ENCODE measurements at places on chromosomes 3 and 15.

GRCh38 chr15:80121546-80121945 is 31.3 kb upstream of the FAH start:
- DNase-seq = no peak

GRCh38 chr3:135452881-135453280 is 512.6 kb upstream of the PPP2R3A start:
- no peak for DNase-seq

- DNase-seq = no peak
These were observed 60.1 kb downstream of the CAPN3 start for GRCh38 chr15:42419369-42419768.

DNA sequence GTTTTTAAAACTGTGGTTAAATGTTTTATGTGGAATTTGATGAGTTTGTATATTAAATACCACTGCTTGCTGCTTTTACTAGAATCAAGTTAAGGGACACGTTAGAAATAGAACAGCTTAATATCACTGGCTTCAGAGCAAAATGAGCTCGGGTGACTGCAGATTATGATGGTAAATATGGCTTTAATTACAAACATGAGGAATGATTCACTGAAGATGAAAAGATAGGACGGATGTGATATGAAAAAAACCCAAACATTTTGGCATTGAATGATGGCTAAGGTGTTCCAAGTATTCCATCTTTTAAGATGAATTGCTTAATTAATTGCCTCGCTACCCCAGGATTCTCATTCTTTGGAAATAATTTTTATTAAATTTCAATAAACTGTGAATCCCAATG is 33.7 kb downstream of the SLC24A1 start:
- no peak for DNase-seq

DNA sequence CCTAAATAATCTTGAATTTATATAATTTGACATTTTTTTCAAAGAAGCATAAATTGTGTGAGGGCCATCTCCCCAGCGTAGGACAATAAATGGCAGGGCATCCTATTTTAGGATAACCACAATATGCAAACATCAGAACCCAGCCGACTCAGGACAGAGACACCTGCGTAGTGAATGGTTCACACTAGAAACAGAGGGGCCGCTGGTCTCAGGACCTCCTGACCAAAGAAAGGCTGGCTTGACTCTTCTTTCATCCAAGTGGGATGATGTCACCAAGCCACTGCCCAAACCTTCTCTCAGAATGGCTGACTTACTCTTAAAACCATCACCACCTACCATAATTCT is 162.1 kb downstream of the FOXP1 start:
- DNase-seq = no peak

GRCh38 chr3:42901073-42901415 is 4.9 kb upstream of the ZNF662 start:
- DNase-seq = no peak

GRCh38 chr15:50066202-50066601 is 52.8 kb downstream of the ATP8B4 start:
- peak; percentile 4 for DNase-seq

DNA sequence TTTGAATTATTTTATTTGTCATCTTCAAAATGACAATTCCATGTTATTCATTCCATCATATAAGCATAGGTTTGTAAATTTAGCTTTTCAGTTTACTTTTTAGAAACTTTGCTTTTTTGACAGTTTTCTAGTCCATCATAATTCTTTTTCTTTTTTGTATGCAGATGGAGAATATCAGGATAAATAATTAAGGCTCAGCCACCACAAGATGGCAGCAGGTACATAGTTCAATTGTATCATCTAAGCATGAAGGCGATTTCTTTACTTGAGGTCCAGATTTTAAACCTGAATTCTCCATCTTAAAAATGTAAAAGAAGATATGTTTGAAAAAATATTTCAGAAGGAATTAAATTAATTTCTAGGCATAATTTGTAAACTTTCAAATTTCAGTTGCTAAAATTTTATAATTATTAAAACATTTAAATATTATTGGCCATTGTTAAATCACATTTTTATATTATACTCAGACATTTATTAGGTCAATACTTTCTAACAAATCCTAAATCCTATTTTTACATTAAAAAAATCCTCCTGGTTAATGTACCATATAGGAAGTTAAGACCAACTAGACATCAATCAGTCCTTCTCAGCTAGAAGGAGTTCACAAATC is 15.1 kb downstream of the PLSCR5 start:
- no peak for DNase-seq

DNA sequence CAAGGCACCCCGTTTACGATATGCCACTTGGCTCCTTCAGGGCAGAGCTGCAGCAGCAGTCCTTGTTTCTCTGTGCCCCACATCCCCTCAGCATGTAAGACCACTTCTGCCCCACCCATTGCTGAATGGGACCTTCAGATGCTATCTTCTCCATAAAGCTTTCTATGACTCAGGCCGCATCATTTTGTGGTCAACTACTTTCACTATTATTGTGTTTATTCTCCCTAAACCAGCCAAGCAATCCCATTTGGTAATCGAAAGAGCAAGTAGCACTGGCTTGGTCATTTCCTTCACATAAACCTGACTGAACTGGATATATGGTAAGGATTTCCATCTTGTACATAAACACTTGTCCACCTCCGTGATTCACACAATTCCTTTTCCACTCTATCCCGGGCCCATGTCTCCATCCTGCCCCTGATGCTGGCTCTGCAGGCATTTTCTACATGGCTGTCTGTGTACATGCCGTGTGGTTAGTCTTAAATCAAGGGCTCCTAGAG is 25.7 kb downstream of the LIPC start:
- no peak for DNase-seq

DNA sequence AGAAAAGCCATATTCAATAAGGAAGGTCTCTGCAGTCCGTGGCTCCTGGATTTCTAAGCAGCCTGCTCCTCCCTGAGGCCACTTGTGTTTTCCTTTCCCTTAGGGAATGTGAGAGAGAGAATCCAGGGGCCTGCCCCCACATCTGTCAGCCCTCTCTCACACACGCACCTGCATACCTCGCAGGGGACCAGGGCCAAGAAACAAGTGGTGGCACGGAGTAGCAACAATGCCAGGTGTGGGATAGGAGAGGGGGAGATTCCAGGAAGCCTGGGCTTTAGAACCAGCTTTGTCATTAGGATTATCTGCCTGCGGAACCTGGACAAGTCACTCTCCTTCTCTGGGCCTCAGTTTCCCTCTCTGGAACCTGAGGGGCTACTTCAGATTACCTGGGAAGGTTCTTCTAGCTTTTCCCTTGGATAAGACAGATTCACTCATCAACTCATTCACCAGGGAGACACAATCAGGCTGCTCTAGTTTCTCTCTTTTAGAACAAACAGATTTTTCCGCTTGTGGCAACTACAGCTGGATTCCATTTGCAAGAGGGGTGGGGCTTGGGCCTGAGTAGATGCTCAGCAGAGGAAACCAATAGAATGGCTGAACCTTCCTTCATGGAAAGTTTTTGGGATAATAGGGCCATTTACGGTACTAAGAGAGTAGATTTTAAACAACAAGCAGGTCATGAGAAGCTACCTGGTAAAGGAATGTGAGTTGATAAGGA is 19.5 kb downstream of the BCL6 start:
- no peak for DNase-seq

DNA sequence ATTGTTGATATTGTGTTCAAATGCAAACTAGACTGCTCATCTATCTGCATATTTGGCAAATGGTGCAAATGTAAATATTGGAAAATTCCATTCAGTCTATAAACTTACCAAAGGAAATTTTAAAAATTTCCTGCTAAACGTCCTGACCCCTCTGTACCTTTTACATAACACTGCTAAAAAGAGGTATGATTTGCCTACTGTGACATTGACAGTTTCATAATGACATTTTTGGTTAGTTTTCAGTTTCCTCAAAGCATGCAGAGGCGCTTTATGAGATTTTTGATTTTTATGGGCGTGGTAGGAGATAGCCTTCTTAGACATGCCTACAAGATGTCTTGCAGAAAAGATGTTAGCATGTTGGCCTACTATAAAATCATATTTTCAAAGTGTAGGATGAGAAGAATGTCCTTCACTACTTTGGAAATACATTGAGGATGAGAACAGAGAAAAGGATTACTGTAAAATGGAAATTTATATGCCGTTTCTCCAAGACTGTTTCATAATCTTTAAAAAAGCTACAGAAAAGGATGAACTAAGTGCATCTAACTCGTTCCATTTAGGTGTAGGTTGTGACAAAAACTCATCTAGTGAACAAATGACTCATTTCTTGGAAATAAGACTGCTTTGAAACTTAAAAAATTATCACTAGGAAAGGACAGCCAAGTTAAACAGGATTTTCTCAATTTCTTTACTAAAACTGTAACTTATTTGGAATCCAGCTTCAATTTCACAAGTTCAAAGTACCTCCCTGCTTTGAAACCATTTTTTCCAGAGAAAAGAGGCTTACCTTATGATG is 14.5 kb upstream of the ISLR start:
- no peak for DNase-seq

GRCh38 chr3:26562021-26562768 is 60.4 kb upstream of the LRRC3B start:
- DNase-seq = no peak

DNA sequence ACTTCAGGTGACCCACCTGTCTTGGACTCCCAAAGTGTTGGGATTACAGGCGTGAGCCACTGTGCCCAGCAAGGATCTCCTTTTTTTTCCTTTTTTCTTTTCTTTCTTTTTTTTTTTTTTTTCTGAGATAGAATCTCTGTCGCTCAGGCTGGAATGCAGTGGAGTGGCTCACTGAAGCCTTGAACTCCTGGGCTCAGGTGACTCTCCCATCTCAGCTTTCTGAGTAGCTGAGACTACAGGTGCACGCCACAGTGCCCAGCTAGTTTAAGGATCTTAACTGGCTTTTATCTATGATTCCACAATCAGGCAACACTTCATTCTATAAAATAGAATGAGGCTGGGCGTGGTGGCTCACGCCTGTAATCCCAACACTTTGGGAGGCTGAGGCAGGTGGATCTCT is 16.3 kb upstream of the NICN1 start:
- DNase-seq = no peak

GRCh38 chr3:14829811-14830210 is 11.0 kb downstream of the FGD5 start:
- DNase-seq = no peak

GRCh38 chr3:76501315-76501714 is 538.6 kb upstream of the ROBO2 start:
- no peak for DNase-seq

- no peak for DNase-seq
These were observed 10.8 kb downstream of the CLCN2 start for GRCh38 chr3:184350618-184351017.

DNA sequence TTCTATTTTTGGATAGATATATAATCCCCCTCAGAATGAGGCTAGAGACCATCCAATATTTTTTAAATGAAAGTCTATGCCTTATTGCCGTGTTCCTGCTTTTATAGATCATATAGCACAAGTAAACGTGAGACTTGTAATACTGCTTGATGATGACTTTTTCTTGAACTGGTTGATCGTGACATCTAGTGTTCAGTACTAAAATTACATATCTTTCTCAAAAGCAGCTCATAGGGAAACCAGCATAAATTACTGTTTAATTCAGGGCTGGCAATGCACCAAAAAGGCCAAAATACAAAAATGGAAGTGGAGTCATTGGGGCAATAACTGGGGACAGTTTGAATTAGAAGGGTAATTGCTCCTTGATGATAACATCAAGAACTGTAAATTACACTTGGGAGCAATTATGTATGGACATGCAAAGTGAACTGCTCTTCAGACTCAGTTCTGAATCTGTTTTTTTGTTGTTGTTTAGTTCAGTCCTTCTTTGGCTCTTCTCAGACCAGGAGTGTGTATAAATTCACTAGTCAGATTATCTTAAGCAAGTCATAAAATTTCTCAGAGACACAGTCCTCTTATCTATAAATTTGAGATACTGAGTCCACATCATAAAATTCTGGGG is 325.3 kb downstream of the THSD4 start:
- no peak for DNase-seq

DNA sequence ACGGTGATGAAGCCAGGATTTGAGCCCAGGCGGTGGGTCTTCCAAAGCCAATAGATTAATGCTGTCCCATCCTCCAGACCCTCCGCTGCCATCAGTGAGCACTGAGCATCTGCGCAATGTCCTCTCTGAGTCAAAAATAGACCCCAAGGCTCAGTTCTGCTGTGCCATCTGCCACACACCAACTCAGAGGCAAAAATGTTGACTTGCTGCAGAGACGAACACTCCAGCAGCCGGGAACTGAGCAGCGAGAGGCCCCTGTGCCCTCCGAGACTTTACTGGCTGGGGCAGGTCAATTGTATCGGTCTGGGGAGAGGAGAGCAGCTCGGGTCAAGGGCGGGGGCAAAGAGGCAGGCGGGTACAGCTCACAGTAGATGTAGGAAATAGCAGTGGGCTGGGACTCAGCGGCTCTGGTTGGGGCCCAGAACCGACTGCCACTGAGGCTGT is 41.5 kb upstream of the ATP2B2 start:
- DNase-seq = no peak

- no peak for DNase-seq
These were observed 1.8 kb upstream of the MESD start for GRCh38 chr15:80991421-80991820.

- no peak for DNase-seq
These were observed 928 bp downstream of the CEP97 start for GRCh38 chr3:101725194-101725889.

DNA sequence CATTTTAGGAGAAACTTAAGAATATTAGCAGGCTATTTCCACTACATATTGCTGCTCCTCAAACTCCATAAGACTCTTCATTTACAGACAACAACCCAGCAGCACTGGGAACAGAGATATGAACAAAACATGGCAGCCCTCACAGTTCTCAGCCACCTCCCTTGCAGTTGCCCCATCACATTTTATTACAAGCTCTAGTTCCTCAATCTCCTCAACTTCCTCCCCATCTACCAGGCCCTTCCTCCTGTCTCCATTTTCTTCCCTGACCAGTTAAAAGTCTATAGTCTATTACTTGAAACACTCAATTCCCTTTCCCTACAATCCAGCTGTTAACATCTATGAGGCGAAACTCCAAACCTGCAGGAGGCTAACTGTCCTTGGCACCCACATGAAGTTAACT is 412.5 kb downstream of the TBC1D5 start:
- DNase-seq = no peak

GRCh38 chr3:133910422-133910821 is 14.7 kb upstream of the RAB6B start:
- DNase-seq = no peak

DNA sequence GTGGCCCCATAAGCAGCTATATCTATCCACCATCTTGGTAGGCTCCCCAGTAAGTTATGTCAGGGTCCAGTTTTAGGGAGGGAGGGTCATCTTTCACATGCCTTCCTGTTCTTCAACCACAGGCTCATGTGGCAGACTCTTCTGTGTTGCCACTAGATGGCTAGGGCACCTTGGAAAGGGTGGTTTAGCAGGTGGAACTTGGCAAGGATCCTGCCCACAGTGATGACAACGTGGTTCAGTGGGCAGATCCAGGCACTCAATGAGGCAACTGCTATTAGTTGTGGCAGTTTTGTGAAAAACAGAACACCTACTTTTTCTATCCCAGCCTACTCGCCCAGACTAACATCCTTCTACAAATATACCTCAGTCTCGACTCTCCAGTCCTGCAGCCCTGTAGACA is 7.2 kb upstream of the RBP1 start:
- no peak for DNase-seq

- no peak for DNase-seq
These were observed 17.5 kb downstream of the TIPARP start for GRCh38 chr3:156691920-156692319.

GRCh38 chr15:35182841-35183479 is 97.9 kb upstream of the NANOGP8 start:
- DNase-seq = no peak
